Activated T-helper 2 cell treated with anti-CD3 and anti-CD28 coated beads, Interferon-gamma antibody, Interleukin-2, Interleukin-4, amounts not matched to agents 10 μg/mL and 5 μg/mL and 100 μg/mL, durations not matched to agents 14 hours and 24 hours and 36 hours (primary cell): ENCODE measurements at places on chromosomes 3 and 15. TPM values are rescaled to one million over a fixed set of nuclear protein-coding genes. Genes with fewer than 3 reads are reported as not detected.

Gene CFAP20DC
- 1.5 and 1.6 TPM in 2 replicates for total RNA-seq

Gene KBTBD8
- total RNA-seq: 10.4 and 13.4 TPM in 2 replicates

Gene CCR4
- 237 and 241 TPM in 2 replicates for total RNA-seq

Gene CCDC33
- not detected in 2 replicates for total RNA-seq

Gene ADAMTS7
- total RNA-seq: 6.9 and 7.2 TPM in 2 replicates
